ENCODE measurements at places on chromosomes 12 and 14. TPM values are rescaled to one million over a fixed set of nuclear protein-coding genes. Genes with fewer than 3 reads are reported as not detected.

SERPINA5 gene
- not detected for total RNA-seq

GPRC5A gene
- total RNA-seq: 6.2 TPM

APOLD1 gene
- total RNA-seq: 3.0 TPM

TPPP2 gene
- not detected for total RNA-seq

KCNA1 gene
- not detected for total RNA-seq

TCL1A gene
- not detected for total RNA-seq

All from smooth muscle cell of the umbilical artery (primary cell).